Activated CD4-positive, alpha-beta memory T cell treated with anti-CD3 and anti-CD28 coated beads, Interleukin-2, amount 10 ng/mL, durations not matched to agents 7 days and 5 days (primary cell): ENCODE measurements at places on chromosomes 1 and 21. TPM values are rescaled to one million over a fixed set of nuclear protein-coding genes. Genes with fewer than 3 reads are reported as not detected.

SAMD13 gene
- not detected for total RNA-seq

NCSTN gene
- total RNA-seq = 65.3 TPM

LCE1D gene
- total RNA-seq = not detected

- H3K27ac ChIP-seq = peak overlapping the region; percentile 79
- peaks cover 13% of the 10 kb centered on the region for H3K36me3 ChIP-seq
- H3K4me3 ChIP-seq = no peak overlapping the region
- H3K4me1 ChIP-seq = peaks cover 35% of the 10 kb centered on the region
These were observed 251.3 kb upstream of the FGGY start for GRCh38 chr1:59045636-59046035.

GRCh38 chr1:242522996-242523718 is 1.3 kb downstream of the PLD5 start:
- no peak for DNase-seq
- peaks cover 6% of the 10 kb centered on the region for H3K4me1 ChIP-seq
- peaks cover 2% of the 10 kb centered on the region for H3K36me3 ChIP-seq

- no peak overlapping the region for H3K4me3 ChIP-seq
- no peaks in the 10 kb centered on the region for H3K4me1 ChIP-seq
- peaks cover 11% of the 10 kb centered on the region for H3K27me3 ChIP-seq
- DNase-seq = no peak
- H3K27ac ChIP-seq = no peak overlapping the region
These were observed 27.9 kb downstream of the C1orf115 start for GRCh38 chr1:220717800-220718640.

- H3K4me1 ChIP-seq = no peaks in the 10 kb centered on the region
- no peak overlapping the region for H3K27ac ChIP-seq
- no peak overlapping the region for H3K4me3 ChIP-seq
- H3K27me3 ChIP-seq = no peaks in the 10 kb centered on the region
- DNase-seq = no peak
These were observed 302.0 kb downstream of the SIPA1L2 start for GRCh38 chr1:232327899-232328298.

DNA sequence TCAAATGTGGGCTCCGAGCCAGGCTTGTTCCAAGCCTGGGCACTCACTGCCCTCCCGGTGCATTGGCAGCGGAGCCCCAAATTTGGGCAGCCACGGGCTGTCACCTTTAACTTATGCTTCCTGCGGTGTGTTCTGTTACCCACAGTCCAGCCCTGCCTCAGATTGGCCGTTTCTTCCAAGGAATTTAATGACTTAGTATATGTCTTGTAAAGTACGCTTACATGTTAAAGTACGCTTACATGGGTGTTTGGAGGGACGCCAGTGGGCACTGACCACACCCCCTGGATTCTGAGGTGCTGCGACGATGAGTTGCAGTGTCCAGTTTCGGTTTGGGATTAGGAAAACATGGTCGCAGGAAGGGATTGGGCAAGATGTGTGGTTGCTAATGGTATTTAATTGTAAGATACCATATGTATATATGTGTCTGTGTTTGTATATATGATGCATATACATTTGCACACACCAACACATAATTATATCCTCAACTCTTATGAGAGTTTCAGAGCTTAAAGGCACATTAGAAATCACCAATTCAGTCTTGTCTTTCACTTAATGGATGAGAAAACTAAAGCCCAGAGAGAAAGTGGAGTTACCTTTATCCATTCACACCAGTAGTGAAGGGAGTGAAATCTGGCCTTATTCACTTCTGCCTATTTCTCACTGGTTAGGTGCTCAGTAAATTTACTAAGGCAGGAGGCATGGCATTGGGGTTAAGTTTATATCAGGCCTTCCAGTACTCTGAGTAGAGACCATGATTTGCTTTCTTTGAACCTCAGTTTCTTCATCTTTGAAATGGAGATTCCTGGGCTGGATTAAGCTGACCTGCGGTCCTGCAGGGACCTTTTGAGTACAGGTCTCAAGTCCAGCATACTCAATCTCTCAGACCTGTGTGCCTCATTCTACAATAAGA is 1.0 kb downstream of the SMYD2 start:
- DNase-seq = no peak
- H3K4me1 ChIP-seq = peaks cover 41% of the 10 kb centered on the region
- H3K27ac ChIP-seq = peak overlapping the region; percentile 72
